Activated T-cell treated with anti-CD3 and anti-CD28 coated beads for 4 hours (primary cell): ENCODE measurements at places on chromosomes 3 and 15.

DNA sequence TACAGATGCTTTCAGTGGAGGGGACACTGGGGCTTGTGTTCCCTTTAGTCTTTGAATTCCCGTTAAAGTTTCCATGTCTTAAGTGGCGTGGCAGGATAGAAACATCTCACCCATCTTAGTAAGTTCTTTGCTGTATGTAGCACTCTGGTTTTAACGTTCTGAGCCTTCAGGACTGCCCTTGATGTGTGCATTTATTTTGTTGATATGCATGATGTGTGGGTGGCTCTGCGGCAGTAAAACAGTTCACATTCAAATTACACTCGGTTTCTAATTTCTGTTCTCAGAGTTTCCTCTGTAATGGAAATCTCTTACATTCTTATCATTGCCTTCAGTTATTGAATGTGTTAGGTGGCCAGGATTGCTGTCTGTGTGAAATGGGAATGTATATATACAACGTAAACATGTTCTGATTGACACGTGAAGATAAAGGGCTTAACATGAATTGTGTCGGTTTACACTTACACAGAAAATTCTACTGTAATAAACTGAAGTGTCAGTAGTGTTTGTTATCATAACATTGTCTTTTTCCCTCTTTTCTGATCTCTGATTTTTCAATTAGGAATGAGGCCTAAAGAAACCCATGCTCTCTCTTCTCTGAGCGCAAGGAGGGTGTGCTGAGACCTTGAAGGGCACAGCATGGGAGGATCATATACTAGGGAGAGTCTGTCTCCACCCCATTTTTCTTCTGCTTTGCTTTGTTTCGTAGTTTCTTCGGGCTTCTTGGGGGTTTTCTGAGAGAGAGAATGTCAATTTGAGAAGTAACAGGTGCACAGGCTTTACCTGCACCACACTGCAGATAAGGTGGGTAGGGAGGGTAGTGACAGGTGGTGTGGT, 51.5 kb downstream of the IGF1R start:
- no peak for DNase-seq

DNA sequence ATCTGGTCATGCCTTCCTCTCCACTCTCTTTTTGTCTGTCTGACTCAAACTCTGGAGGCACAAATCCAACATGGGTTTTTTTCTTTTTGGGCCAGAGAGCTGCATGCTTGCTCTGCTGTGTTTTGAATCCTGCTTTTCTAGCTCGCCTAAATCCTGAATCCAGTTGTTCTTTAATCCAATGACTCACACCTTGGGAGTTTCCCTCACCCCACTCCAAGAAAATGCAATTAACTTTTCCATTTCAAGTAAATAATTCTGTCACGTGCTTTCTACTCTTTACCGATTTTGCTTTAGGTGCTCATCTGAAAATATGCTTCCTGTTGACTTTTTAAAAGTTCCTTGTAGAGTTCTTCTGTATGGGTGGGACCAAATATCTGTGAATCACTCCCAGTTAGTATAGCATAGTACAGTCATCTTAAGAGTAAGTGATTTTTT, 47.6 kb downstream of the SLMAP start:
- no peak for DNase-seq

DNA sequence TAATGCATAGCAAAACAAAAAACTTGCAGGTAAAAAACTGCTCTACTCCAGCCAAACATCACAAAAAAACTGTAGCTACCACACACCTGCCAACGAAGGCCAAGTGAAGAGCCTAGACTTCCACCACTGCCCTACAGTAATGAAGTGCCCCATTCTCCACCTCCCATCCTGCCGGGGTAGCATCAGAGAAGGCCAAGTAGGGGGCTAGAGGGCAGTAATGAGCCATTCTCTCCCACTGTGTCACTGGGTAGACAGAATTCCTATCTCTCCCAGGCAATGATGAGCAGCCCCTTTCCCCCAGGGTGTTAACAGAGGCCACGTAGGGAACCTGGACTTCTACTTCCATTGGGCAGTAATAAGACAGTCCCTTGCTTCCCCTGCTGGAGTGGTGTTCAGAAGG, 9.5 kb downstream of the SEC22C start:
- DNase-seq: no peak

GRCh38 chr3:123244128-123244527, 42.4 kb downstream of the SEC22A start:
- DNase-seq: no peak

DNA sequence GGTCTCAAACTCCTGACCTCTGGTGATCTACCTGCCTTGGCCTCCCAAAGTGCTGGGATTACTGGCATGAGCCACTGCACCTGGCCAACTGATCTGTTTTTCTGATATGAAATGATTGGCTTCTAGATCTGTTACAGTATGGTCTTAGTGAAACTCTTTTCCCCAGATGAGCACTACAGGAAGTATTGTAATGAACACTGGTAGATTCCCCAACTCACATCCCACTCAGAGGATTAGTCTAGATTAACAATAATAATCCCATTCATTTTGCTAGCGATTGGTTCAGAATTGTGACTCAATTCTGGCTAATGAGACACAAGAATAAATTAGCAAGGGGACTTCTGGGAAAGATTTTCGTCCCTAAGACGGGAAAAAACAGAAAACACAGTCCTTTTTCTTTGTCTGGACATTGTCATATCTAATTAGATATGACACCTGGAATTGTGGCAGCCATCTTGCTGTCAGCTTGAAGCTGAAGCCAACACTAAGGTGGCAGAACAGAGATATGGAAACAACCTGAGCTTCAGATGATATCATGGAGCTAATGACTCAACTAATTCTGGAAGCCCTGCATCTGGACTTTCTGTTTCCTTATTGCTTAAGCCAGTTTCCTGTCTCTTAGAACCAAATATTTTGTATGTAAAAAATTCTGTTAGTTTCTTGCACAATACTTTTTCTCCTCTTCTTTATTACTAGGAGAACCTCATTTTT, 17.4 kb upstream of the NPTN start:
- no peak for DNase-seq
